Mesenchymal stem cell (in vitro differentiated cells and primary cell): ENCODE measurements at places on chromosomes 1 and 21.

DNA sequence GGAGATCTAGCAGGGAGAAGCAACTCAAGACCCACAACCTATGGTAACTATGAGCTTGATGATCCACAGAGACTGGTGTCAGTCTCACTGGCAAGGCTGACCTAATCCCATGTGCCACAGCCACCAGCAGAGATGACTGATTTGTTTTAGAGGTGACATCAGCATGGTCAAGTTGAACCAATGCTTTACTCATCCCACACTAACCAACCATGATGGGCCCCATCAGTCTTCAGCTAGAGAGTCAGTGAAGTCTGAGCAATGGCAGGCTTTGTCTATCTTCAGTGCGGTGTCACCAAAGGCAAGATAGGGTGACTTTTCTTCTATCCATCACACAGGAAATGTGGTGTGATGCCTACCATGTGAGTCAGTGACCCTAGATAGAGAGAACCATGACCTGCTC is 1470.7 kb downstream of the NCAM2 start:
- DNase-seq, result no peak

- DNase-seq, result no peak
Observed at GRCh38 chr1:174954671-174955669, 44.8 kb upstream of the CACYBP start.

- DNase-seq, result no peak
Observed at GRCh38 chr1:226474443-226475141, 66.7 kb upstream of the PARP1 start.

DNA sequence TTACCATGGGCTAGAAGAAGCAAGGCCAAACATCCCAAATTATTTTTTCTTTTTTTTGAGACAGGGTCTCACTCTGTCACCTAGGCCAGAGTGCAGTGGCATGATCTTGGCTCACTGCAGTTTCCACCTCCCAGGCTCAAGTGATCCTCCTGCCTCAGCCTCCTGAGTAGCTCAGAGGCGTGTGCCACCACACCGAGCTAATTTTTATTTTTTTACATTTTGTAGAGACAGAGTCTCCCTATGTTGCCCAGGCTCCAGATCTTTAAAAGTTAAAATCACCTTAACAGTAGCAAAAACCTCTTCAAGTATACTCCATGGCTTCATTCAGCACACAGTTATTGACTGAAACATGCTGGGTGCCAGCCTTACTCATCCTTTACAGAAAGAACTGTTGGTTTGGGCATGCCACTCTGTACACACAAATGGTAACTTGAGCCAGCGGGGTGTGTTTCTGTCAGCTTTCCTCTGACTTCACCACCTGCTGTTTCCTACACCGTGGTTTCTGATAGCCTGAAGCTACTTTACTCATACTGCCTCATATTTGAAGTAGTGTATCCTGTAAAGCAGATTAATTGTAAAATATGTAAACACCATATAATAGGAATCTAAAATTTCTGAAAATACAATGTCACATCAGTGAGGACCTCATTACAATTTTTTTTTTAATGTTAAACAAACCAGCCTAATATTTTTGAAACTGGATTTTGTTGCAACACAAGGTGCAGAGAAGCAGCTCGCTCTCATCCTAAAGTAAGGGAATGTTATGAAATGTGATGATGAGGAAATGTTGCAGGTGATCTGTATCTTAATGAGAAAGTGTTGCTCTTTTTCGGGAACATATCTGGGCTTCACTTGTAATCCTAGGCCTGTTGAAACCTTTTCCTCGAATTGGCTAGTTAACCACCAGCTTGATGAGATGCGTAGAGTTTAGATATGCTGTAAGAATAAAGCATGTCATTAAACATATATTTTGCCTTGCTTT is 113.9 kb downstream of the ATP5PO start:
- DNase-seq, result peak; percentile 31

DNA sequence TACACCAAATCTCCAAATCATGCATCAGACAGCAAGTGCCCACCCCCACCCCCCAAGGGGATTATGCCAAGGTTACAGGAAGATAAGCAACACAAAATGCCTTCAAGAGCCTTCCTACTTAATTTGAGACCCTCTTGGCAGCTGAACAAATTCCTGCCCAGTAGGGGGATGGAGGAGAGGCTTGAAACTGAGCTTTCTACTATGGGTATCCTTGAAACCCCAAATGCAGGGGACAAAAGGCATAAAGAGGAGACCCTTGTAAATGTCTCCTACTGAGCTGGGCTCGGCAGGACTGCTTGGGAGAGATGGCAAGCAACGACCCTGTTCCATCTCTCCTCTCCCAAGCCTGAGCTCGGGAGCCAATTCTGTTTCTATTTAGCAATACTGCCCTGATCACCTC is 3.5 kb downstream of the SLC41A1 start:
- no peak for DNase-seq

- peak; percentile 80 for DNase-seq
Observed at GRCh38 chr1:209805875-209806760, at the start of gene IRF6. Gene IRF6 (minus strand): TSS chr1:209806142. CDS start chr1:209801413, 4,729 bp downstream.

DNA sequence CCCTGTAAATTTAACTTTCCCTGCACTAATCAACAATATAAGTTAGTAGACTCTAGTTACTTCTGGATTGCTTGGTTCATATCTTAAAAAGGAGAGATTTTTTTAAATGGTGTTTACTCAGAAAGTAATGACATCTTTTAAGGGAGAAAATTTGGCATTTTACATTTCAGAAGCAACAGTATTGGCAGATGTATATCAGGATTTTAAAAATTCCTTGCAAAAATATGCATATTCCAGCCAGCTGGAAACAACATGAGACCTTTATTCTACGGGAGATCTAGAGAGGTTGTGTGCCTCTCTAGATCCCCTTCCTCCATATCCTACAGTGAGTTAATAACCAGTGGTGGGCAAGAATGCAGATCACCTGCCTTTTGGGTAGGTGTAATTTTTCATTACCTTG is 848.2 kb downstream of the USP25 start:
- no peak for DNase-seq

DNA sequence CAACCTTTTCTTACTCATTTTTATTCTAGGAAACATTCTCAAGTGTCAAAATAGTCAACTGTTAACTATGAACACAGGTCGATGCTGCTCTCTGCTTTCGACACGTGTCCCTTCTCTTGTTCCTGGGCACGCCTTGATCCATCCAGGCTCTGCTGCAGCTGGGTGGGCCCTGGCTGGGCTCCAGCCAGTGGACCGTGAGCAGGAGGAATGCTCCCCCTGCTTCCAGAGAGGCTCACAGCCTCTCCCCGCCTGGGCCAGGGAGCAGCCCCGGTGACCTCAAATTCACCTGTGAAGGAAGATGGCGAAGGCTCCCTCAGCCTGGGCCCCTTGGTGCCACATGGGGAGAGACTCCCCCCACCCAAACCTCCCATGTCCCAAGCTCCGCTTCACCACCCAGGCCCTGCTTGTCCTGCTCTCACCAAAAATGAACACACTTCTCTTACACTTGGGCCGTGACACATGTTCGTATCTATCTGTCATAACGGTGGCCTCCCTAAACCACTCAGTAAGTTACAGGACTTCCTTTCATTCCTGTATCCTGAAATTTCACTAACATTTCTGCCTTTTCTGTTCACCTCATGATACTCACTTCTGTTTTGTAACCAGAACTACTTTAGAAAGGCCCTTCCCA is 24.6 kb upstream of the ADARB1 start:
- DNase-seq, result no peak

GRCh38 chr1:44592208-44593145 is 81.8 kb downstream of the TMEM53 start:
- DNase-seq, result no peak

GRCh38 chr1:208069908-208070307 is 159.0 kb upstream of the CD34 start:
- no peak for DNase-seq

DNA sequence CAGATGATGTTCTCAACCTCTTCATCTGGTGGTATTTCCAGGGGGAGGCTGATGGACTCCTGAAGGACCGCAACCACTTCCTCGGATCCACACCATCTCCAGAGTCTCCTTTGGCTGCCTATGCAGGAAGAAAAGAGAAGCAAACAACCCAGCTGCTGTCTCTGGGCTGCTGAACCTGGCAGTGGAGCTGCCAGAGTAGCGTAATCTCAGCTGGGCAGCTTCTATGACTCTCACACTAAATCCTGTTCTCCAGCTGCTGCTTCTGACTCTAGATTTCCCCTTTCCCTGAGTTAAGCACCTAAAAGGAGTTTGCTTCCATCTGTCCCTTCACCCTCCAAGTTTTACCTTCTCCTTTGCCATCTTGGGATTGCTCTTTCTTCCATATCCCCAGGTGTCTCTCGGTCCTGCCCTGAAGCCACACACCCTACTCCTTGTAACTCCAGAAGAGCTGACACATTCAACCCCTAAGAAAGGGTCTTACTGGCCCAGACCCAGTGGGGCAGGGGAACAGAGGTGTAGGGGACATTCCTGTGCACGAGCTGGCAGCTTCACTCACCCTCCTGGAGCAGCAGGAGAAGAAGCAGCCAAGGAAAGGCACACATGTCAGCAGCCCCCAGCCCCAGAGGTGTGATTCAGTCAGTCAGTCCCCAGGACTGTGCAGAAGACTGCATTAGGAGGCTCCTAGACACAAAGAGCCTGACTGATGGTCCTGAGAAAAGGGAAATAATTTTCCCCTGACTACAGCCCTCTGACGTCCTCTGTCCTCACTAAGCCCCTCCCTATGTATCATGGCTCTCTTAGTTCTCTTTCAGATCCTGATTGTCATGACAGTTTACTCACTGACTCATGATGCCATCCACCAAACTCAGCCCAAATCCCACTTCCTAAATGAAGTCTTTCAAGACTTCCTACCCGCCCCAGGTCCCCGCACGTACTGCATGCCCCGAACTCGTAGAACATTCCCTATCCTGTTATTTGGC is at the start of gene SLAMF9:
Gene SLAMF9, minus strand, starts transcription at position 702 of the 980 bp plus-strand sequence. Its CDS starts 100 bp downstream, at position 602.
- DNase-seq, result peak; percentile 28

GRCh38 chr21:34807146-34807880 is 138.5 kb downstream of the CLIC6 start:
- peak; percentile 99 for DNase-seq

DNA sequence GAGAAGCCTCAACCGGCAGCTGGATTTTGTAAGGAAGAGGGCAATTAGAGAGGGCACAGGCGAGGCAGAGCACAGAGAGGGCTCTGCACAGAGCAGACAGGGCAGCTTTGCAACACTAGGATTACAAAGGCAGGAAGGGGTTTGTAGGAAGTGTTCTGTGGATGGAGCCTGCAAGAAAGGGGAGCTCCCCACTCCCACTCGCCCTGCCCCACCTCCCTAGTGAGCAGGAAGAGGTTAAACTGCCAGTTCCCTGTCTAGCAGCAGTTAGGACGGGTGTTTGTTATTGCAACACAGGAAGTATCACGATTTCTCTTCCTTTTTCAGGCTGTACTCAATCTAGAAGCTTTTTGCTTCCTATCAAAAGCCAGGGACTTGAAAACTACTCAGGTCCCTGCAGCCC is 63.3 kb upstream of the LRRC8D start:
- peak; percentile 30 for DNase-seq

- no peak for DNase-seq
Observed at GRCh38 chr21:38911484-38912101, 105.9 kb downstream of the ETS2 start.

- DNase-seq, result peak; percentile 52
Observed at GRCh38 chr1:76336931-76337371, 262.4 kb downstream of the ST6GALNAC3 start.

- DNase-seq, result no peak
Observed at GRCh38 chr21:38611277-38611676, 113.0 kb upstream of the ERG start.

GRCh38 chr1:118118873-118119463 is 66.1 kb downstream of the SPAG17 start:
- no peak for DNase-seq

- DNase-seq, result no peak
Observed at GRCh38 chr1:57167997-57168396, 202.2 kb upstream of the C8B start.

DNA sequence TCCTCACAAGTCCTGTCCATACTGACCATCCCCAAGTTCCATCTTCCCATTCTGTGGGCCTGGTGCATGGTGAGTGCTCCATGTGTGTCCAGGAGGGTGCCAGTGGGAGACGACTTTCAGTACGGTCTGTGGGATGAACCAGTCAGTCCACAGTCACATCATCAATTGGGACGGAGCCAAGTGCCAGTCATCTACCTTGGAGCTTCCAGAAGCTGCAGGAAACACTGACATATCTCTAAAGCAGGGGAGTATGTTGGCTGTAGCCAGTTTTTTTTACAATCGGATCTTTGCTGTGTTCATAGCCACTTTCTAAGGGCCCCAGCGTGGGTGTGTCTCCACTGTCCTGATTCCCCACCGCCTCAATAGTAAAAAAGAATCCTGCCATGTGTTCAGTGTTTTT is 13.6 kb upstream of the TRIM17 start:
- DNase-seq, result no peak

DNA sequence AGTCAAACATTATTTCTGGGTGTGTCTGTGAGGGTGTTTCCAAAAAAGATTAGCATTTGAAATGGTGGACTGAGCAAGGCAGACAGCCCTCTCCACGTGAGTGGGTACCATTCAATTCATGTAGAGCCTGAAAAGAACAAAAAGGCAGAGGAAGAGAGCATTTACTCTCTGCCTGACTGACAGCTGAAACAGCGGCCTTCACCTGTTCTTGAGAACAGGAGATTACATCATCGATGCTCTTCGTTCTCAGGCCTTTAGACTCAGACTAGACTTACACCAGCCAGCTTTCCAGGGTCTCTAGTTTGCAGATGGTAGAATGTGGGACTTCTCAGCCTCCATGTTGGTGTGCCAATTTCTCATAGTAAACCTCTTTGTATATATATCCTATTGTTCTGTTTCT is 302.3 kb downstream of the BACH1 start:
- DNase-seq, result no peak

- DNase-seq, result no peak
Observed at GRCh38 chr21:44762221-44763049, 39.2 kb downstream of the UBE2G2 start.

DNA sequence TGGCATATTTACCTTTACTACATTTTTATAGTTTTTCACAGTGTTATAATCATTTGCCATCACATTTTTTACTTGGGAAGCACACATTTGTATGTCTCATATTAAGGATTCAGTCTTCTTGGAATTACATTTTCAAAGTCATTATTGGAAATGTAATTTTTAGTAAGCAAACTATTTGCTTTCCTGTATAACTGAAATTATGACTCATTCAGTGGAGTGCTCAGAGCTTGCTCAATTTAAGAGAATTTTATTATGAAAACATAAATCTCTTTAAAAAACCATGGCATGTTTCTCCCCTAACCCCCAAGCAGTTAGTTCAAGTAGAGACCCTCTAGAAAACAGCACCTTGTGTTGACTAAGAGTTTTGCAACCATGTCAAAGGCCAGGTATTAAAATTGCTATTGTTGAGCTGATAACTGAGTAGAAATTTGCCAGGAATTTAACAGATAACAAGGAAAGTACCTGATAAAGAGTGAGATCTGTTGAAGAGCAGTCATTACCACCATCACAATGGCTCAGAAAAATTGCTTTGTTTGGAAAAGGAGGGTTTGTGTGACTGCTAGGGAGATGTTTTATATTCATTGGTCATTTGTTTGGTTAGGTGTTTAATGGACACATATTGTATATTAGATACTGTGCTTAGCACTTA is 105.9 kb downstream of the KCNK2 start:
- no peak for DNase-seq
